ENCODE measurements at places on chromosomes 1 and 21.
A peak's percentile ranks its signal among the peaks of the same experiment; 100 is the strongest.

DNA sequence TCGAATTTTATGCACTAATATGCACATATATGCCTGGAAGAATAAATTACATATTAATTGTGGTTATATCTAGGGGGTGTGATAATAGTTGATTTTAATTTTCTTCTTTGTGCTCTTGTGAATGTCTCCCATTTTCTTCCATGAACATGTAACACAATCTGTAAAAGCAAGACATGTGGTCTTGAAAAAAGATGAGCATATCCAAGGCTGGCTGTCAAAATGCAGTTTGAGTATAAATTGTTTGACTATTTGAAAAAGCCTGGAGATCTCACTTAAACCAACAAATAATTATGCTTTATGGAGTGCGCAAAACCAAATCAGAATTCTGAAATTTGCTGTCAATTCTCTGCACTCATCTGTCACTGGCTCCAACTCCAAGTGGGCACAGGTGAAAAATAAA, 143.9 kb downstream of the HMGB4 start:
- no peak for DNase-seq

DNA sequence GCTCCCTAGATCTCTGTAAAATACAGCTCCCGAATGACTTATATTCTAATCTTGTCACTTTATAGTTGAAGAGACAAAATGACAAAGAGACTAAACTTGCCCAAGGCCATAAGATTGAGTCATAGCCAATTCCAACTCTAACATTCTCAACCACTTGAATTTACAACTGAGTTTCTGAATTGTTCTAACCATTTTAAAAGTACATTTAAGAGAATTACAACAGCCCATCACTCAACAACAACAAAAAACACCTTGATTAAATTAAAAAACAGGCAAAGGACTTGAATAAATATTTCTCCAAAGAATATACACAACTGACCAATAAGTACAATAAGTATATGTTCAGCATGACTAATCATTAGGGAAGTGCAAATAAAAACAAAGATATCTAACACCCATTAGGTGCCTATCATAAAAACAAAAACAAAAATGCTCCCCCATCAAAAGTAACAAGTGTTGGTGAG, 8.7 kb upstream of the ADCY10 start:
- no peak for DNase-seq

- no peak for DNase-seq
These were observed 1.1 kb upstream of the GJB3 start for GRCh38 chr1:34779962-34780361.

DNA sequence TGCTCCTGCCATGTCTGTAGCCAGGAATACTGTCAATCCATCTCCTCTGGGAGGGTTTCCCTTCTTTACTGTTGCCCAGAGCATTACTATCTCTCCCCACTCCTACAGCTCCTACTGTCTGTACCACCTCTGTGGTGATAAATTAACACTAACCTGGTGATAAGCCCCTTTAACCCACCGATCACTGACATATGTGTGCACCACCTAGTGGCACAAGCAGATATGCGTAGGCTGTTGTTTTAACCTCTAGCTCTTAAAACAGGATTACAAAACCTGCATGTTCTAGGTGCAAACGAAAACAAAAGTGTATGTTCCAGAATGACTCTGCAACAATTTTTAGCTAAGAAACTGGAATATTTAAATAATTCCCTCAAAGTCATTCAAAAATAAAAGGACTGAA, 93.9 kb upstream of the BEND5 start:
- DNase-seq = no peak

GRCh38 chr1:210674151-210674550, 345.4 kb downstream of the HHAT start:
- no peak for DNase-seq

DNA sequence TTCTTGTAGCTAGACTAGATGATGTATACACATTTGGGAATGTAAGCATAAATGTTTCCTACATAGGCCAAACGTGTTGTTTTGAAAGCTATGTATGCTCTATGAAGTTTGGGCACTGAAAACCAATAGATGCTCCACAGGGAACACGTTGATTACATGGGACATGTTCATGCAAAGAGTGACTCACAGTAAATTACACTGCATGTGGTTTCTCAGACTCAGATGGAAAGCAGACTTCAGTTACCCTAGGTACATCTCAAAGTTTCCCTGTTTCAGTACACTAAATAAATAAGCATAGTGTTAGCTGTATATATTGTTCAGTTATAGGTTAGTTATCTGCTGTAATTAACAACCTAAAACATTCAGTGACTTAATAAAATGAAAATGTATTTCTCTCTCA, 301.9 kb upstream of the RUNX1 start:
- no peak for DNase-seq

DNA sequence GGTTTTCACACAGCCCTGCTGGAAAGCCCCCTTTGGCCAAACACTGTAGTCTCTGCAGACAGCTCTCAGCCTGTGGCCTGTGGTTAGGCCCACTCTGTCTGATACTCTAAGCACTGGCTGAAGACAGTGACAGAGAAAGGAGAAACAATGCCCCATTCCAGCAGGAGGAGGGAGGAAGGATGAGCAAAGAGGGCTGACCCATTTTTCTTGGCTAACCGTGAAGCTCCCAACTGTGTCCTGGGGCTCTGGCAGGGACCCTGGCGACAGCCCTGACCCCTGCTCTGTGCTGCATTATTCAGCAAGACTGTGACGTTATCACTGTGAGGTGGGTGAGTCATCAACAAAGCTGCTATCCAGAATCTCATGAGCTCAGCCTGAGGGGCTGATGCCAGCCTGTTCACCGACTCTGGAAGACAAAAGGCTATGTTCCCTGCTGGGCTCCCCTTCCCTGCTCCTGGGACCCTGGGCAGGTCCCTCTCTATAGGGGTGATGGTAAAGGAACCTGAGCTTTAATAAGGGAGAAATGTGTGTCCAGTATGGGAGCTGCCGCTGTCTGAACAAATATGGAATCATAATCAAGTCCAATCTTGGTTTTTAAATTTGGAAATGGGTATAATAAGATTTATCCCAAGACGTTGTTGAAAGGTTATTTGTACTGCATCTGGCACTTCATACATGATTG, 107.0 kb downstream of the RHOU start:
- no peak for DNase-seq

GRCh38 chr21:42188663-42189062, 30.3 kb upstream of the ABCG1 start:
- DNase-seq = no peak

DNA sequence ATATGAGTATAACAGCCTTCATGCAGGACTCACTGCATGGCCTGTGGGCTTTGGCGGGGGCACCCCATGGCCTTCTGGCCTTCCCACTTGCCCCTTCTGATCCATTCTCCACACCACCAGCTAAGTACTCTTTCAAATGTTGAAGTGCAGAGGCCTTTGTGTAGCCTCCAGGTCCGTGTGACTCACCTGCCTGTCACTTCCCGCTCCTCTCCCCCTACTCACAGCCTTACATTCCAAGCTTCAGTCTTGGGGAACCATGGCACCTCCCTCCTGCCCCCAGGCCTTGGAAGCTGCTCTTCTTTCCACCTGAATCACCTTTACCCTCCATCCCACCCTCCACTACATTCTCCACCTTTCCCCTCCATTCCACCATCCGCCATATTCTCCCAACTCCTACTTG, 69.6 kb downstream of the PGM1 start:
- DNase-seq = no peak

GRCh38 chr1:67893126-67893495, 59.8 kb upstream of the GNG12 start:
- DNase-seq = no peak

- no peak for DNase-seq
These were observed 25.0 kb downstream of the SDC3 start for GRCh38 chr1:30883389-30884172.

DNA sequence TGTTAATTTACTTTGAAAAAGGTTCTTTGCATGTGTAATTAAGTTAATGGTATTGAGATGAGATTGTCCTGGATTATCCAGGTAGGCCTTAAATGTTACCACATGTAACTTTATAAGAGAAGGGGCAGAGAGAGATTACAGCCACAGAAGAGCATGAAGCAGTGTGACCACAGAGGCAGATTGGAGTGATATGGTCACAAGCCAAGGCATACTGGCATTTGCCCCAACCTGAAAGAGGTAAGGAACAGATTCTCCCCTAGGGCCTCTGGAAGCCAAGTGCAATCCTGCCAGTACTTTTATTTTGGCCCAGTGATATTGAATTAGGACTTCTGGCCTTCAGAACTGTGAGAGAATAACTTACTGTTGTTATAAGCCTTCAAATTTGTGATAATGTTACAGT, 23.0 kb downstream of the RNF2 start:
- no peak for DNase-seq

DNA sequence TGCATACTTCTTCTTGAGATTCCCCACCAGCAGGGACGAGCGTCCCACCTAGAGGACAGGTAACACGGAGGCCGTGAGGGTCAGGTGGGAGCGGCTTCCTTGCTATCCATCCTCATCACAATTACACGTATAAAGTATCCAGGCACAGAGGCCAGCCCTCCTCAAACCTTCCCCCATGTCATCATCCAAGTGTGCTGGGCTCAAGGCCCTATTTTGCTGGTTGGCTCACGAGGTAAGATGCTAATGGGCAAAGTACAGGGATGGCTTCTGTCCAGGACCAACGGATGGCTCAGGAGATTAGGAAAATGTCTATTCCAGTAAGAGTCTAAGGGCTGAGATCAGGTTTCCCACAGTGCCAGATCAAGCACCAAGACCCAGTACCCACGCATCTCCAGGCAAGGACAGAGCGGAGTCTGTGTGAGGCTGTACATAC, 11.5 kb upstream of the A3GALT2 start:
- DNase-seq = no peak

- DNase-seq = peak; percentile 51
These were observed 2.7 kb upstream of the RAD54L start for GRCh38 chr1:46244656-46245371.

GRCh38 chr1:110262846-110263631, 52.9 kb downstream of the KCNC4 start:
- DNase-seq = no peak

GRCh38 chr1:11858968-11859871, 475 bp upstream of the NPPB start:
- DNase-seq = peak; percentile 76

- DNase-seq = no peak
These were observed 29.4 kb upstream of the EIF4G3 start for GRCh38 chr1:21206117-21206516.

GRCh38 chr1:21332554-21333311, 42.5 kb upstream of the ECE1 start:
- no peak for DNase-seq

DNA sequence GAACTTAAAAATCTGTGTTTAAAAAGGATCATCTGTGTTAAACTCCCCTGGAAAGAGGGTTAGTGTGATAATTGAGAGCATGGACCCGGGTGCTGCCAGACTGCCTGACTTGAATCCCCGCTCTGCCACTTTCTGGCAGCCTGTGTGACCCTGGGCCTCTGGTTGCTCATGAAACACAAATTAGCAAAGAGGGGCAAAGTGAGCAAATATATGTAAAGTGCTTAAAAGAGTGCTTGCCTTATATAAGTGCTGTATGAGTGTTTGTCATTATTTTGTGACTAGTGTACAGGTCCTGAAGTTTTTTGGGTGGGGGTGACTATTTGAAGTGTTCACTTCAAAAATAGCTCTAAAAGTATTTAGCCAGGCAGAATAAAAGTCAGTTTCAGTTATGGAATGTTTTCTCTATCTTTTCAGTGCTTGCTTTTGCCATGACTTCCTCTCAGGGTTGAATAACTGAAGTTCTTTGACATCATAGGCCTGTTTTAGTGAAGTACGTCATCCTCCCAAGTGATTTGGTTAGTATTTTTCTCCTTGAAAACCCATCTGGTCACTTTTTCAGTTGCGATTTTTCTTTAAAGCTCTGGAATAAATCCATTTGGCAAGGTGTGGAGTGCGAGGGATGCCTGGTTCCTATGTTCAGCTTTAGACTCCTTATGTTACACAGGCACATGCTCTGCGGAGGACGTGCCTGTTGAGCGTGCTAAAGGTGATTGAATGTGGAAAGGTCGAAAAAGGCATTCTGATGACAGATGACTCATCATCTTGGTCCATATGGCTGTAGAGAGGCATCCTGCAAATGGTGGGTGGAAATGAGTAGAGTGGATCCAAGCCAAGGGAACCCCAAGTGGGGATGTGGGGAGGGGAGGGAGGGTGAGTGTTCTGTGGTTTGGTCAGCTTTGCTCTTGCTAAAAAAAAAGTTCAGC, 47.8 kb downstream of the AK4 start:
- DNase-seq = no peak

GRCh38 chr1:112935461-112936111, 20.4 kb downstream of the SLC16A1 start:
- no peak for DNase-seq

GRCh38 chr1:234604495-234605398, 5.2 kb downstream of the IRF2BP2 start:
- no peak for DNase-seq

- no peak for DNase-seq
These were observed 41.9 kb downstream of the SYDE2 start for GRCh38 chr1:85158910-85159309.

GRCh38 chr1:243378669-243379068, 122.8 kb downstream of the SDCCAG8 start:
- DNase-seq = no peak

DNA sequence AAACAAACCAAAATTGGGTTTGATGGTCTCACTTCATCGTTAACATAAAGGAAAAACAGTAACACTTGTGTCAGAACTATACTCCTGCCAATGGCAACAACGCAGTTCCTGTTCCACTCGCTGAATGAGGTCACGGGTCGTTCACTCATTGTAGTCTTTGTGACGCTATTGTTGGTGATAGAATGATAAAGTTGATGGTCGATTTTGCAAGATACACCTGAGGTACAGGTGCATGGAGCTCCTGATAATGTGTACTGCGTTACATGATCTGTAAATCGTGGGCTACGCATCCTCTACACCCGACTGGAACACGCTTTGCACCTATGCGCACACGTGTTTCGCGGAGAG, 391 bp upstream of the CENPS start:
- DNase-seq = no peak

- peak; percentile 33 for DNase-seq
These were observed 95.7 kb upstream of the NR5A2 start for GRCh38 chr1:199931666-199932377.

DNA sequence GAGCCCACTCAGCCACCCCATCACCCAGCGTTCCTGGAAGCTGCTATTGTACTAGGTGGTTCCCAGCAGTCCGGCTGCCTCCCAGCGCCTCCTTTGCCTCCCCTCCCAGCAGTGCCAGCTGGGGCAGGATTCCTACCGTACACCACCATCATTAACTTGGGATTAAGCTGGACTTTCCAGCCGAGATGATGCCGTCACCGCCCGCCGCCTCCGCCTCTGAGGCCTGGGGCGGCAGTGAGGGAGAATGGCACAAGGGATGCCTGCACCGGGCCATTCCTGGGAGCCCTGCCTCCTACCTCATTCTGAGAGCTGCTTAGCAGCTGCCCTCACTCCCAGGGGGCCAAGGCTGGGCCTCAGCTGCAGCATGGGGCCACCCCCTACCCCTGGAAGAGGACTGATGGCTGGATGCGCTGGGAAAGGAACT, 13.2 kb downstream of the CNTN2 start:
- DNase-seq = no peak

- DNase-seq = no peak
These were observed 53.6 kb downstream of the COL18A1 start for GRCh38 chr21:45458281-45459170.

Measured in T47D (cell line).